ENCODE measurements at places on chromosomes 3 and 15.

DNA sequence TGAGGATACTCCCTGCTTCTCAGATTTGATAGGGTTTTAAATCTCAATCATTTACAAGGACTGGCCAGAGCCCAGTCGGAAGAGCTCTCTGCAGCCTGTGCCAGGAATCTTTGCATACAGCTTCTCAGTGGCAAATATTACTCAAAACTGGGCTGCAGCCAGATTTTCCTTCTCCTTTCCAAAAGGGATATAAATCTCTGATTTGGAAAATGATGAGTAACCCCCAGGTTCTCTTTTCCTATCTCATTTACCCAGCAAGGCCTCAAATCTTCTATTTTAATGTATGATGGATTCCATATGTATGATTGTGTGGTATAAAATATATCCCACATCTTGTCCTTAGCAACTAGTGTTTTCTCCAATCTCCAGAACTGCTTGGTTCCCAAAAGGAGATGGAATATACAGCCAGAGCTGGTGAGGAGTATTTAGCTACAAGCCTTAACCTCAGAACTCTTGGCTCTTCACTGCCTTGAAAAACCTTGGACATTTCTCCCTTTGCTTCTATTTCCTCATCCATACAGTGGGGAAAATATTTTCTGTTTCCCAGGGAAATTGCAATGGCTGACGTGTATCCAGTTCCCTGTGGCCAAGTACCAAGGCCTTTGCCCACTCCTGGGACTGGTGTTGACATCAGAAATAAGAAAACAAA is 114.4 kb downstream of the ATG7 start:
- DNase-seq: no peak

DNA sequence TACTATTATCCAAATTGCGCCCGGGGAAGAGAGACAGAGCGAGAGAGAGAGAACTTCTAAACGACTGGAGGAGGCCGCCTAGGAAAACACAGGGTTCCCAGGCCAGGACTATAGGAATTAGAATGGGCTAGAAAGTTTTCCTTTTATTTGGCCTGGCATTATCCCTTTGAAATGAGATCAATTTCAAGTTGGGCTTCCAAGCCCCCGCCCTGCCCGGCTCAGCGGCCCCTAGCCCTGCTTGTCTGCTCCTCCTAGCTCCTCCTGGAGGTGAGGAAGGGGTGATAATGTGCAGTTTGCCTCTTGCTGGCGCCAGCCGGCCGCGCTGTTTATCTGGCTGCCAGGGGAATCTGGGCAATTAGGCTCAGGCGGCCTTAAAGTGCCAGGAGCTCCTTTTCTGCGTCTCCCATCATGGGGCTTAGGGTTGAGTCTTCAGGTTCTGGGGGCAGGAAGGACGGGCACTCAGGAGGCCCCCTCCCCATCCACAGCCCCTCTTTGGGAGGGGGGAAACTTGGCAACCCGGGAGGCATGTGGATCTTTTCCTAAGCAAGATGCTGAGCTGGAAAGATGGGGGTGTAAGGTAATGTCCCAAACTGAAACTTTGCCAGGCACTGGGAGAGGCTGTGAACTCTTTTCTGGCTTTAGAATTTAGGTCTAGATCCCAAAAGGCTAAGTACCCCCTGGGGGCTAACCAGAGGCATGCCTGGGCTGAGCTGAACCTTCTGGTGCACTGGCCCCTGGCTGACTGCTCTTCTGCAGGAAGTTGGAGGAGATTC is 5.5 kb downstream of the SMAD6 start:
- no peak for DNase-seq

GRCh38 chr3:66819993-66820501 is 178.1 kb upstream of the KBTBD8 start:
- no peak for DNase-seq

GRCh38 chr3:45753095-45753494 is 43.2 kb downstream of the SLC6A20 start:
- no peak for DNase-seq

DNA sequence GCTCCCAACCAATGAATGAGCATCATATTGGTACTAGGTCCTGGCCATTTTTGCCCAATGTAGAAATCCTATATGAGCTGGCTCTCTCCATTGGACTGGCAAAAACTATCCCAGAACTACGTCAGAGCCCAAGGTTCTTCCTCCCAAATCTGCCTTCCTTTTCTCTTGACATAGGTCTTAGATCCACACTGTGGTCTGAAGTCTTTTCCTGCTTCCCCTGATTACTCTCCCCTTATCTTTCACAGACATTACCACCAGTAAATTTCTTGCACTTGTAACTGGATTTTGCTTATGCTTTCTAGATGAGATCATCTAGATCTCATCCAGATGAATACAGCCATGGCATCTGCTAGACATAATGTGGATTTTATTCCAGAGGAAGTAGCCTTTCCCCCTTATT is 141.2 kb upstream of the GADL1 start:
- DNase-seq: no peak

- no peak for DNase-seq
These were observed 369.1 kb downstream of the RBMS3 start for GRCh38 chr3:29649815-29650547.

DNA sequence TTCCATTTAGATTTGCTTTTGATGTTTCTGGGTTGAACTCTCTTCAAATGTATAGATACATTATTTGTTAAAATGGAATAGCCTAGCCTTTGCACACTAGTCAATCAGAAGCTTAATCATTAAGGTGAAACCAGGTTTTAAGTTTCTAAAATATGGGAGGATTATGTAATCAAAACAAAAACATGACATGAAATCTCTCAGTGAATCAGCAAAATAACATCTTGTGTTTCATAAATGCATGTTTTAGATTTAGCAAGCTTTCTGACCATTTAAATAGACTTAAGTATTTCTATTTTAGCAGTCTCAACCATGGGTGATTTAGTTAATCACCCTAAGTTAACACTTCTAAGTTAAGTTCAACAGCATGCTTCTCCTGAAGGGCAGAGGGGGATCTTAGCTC is 11.3 kb downstream of the GTF2E1 start:
- DNase-seq: no peak

DNA sequence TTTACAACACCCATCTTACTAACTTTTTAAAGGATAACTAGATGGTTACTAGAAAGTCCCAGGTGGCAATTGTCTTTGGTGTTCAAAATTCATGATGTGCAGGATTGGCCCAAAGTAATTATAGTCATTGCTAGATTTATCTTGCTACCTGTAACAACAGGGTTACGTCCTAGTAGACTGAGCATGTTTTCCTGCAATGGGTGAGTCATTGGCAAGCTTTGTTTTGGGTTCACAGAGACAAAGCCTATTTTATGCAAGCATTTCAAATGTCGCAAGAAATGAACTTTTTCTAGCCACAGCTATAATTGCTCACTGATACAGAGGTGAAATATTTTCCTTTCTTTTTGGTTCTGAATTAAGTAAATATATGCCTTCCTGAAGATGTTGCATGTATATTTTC is 267.6 kb downstream of the AGBL1 start:
- DNase-seq: no peak

- DNase-seq: no peak
These were observed 105.3 kb downstream of the CD47 start for GRCh38 chr3:107985496-107985895.

DNA sequence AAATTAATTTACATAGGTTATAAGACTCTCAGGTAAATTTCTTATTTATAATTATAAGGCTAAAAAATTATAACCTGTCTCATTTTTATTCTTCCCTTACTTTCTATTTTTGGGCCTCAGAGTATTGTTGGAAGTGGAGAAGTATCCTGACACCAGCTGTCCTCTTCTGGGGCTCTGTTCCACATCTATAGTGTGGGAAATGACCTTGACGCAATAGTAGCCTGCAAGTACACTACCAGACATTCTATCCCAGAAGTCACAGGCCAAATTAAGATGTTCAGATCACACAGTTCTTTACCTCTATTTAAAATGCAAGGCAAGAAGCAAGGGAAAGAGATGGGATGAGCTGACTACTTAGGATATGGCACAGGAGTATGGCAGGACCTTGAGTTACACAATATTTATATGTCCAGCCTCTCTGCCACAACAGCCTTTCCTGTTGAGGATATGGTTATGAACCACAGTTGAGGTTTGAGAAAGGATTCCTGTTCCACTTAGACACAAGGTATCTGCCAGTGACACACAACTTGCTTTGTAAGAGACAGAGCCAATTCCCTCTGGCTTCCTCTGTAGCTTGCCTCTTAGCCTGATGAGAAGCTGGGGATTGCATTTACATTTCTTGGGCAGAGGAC is 158.0 kb upstream of the IL12A start:
- no peak for DNase-seq

DNA sequence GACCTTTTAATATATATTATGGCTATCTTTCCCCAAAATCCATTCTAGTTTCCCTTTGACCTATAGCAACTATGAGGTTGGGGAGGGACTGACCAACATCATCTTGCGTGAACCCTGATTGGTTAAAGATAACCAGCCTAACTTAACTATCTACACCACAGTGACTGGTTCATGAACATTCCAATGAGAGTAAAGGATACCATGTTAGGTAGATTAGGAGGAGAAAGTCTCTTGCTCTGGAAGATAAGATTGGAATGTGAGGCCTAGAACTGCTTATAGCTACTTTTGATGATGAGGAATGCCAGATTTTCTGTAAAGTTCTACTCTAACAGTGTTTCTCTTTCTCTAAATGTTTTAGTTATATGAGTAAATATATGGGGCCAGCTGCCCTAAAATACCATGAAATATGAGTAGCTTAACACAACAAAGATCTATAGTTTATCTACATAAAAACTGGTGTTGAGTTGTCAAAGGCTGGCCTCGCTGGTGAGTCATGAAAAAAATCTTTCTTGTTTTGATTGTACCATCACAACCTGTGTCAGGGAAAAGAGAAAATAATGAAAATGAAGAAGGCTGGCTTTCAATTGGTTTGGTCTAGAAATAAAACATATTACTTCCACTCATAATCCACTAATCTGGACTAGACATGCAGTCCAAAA is 481.4 kb downstream of the NSUN3 start:
- no peak for DNase-seq

GRCh38 chr3:134682196-134682880 is 31.5 kb upstream of the KY start:
- DNase-seq: no peak

DNA sequence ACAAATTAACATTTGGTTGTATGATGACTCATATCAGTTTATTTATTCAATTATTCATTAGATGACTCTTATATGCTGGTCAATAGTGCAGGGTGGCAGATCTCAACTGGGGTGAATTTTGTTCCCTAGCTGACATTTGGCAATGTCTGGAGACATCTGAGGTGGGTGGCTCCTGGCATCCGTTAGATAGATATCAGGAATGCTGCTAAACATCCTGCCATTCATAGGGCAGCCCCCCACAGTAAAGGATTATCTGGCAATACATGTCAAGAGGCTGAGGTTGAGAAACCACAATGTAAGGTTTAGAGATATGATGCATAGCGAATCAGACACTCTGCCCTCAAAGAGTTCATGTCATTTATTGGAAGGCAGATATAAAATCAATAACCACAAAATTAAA is 719.9 kb downstream of the CADM2 start:
- DNase-seq: no peak

- DNase-seq: no peak
These were observed 55.4 kb downstream of the DCBLD2 start for GRCh38 chr3:98846101-98846500.

- DNase-seq: no peak
These were observed 10.6 kb upstream of the SPRED1 start for GRCh38 chr15:38242055-38242454.

DNA sequence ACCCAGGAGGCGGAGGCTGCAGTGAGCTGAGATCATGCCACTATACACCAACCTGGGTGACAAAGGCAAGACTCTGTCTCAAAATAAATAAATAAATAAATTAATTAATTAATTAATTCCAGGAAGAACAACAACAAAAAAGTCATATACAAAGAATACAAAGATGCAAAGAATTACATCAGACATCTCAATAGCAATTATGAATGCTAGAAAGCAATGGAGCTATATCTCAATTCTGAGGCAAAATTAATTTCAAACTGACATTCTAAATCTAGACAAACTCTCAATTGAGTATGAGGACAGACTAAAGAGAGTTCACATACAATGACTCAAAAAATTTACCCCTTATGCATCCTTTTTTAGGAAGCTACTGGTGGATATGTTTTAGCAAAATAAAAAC is 69.6 kb upstream of the CTNNB1 start:
- no peak for DNase-seq

DNA sequence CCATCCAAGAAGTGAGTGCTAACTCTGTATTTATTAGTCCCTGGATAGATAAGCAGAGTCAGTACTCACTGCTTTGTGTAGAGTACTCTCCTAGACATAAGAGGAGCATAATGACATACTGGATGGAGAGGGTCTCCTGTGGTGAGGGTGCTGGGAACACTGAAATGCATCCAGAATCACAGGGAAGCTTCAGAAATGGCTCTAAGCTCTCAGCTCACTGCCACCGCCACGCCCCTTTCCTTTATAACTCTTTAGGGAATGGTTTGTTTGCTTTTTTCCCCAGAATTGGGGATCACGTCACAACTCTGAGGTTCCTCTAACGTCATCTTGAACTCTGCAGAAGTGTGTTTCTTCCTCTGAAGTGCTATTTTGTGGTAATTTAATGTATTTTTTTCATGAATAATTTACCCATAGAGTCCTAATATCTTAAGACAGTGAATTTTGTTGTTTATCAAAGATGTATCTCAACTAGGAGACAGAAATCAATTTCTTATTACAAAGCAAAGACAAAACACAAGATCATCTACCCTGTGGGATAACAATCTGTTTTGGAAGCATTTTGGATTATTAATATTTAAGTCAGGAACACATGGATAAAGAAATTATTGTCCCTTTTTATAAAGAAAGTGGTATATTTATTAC is 154.6 kb downstream of the PTPRG start:
- DNase-seq: no peak

DNA sequence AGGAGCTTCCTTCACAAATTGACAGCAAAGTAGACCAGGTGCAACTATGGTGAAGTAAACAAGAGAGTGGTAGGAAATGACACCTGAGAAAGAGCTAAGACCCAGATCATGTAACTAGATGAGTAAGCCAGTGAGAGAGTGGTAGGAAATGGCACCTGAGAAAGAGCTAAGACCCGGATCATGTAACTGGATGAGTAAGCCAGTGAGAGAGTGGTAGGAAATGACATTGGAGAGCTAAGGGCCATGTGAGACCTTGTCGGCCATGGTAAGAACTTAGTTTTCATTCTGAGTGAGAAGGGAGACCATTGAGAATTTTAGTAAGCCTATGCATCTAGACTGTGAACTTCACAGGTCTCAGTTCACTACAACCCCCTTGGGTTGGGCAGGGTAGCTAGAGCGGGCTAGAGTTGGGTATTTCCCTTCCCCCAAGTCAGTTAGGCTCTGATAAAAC is 5.4 kb upstream of the SENP7 start:
- DNase-seq: no peak
